NCI-H187 (cell line): ENCODE measurements at places on chromosomes 1 and 21.

- no peak for DNase-seq
Measured at GRCh38 chr1:22639286-22639685, 2.9 kb downstream of the C1QA start.

DNA sequence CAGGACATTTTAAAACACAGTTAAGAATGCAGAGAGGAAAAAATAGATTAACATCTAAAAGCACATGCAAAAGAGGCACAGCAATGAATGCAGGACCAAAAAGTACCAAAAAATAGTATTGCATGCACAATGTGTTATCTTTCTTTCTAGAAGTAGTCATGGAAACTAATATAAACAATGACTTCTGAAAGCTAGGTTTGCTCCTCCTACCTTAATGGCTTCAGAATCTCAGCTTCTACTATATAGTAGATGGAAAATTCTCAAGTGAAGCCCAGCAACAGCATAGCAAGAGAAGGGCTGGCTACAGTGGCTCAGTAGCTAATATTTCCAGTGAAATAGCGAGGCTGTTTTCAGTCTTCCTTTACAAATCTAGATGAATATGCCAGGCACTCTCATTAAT is 125.1 kb downstream of the CRB1 start:
- no peak for DNase-seq

DNA sequence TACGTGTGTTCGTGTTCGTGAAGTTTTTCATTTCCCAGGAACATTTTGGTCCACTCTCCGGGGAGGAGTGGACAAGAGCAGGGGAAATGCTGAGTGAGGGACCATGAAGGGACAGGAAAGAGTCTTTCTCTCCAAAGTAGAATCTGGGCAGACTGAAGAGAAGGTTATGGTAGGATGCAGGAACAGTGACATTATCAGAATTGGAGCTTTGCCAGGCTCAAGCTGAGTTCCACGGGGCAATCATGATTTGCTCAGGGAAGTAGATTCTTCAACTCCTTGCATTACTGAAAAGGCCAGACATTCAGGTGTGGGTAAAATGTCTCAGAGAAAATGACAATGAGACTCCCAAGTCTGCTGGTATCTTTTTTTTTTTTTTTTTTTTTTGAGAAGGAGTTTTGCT is 16.6 kb downstream of the ATP1A4 start:
- DNase-seq, result no peak

GRCh38 chr1:24201941-24202440 is 14.9 kb upstream of the IFNLR1 start:
- peak; percentile 71 for DNase-seq

DNA sequence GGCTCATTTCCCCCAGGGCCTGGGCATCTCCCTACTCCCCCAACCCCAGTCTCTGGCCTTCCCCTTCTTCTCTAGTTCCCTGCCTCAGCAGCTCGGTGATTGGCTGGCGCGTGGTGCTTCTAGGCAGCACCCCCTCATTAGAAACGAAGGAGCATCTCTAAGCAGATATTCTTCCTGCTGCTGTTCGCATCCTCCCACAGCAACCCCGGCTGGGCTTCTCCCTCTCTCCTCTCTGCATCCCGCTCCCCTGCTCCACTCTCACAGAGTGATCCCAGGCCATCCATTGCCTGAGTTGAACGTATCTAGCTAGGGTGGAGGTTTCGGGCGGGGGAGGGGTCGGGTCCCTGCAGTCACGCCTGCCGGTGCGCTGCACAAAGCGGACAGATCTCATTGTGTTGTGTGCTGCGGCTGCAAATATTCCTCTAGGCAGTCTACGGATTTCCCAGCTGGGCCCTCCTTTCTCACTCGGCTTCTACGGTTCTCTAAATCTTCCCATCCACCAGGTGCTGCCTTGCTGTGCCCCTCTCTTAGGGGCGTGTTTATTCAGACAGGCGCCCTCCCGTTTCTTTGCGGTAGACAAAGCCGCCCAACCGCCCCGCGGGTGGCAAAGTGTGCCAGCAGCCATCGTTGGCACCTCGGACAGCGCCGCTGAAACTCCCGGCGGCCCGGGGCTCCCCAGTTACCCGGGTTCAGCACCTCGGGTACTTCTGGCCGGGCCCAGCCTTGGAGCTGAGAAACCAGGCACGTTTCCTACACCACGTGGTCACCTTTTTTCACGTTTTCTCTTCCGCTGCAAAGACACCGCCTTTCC is 2.2 kb downstream of the CACNA1E start:
- DNase-seq, result no peak

DNA sequence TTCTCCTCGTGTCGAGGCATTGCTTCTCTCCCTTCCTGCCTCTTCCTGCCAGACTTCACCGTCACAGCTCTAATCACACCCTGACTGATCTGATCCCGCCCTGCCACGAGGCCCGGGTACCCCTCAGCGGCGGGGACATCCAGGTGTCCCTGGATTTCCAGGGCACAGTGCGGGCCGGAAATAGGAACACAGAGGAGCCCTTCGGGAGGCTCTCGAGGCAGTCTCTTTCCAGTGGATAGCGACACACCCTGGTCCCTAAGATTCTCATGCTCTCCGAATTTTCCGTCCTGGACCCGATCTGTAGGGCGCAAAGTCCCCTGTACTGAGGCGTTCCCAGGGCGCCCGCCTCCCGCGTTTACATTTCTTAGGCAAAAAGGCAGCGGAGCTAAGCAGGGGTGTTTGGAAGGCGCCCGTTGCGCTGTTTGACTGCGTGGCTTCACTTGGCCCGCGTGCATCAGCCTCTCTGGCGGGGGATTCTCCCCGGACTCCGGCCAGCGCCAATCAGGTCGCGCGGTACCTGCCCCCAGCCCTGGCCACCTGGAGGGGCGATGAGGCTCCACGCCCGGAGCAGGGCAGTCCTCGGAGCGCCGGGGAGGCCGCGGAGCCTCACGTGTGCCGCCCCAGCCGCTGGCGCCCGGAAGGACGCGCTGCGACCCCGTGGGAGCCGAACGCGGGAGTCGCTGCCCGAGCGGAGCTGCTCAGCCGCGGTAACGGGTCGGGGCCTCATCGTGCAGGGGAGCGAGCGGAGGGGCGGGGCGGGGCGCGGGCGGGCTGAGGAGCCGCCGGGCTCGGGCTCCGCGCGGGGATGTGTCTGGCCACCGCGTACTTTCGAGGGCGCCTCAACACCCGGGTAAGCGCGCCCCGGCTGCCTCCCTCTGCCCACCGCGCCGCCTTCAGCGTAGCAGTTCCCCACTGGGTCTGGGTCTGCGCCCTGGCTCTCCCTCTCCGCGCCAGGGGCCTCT is at the start of gene FAM163A:
TSS of gene FAM163A (plus strand) at position 575 of the 962 bp plus-strand sequence. CDS start 69,807 bp downstream, outside the sequence.
- DNase-seq, result no peak

GRCh38 chr1:111599781-111600693 is 19.6 kb upstream of the RAP1A start:
- no peak for DNase-seq

DNA sequence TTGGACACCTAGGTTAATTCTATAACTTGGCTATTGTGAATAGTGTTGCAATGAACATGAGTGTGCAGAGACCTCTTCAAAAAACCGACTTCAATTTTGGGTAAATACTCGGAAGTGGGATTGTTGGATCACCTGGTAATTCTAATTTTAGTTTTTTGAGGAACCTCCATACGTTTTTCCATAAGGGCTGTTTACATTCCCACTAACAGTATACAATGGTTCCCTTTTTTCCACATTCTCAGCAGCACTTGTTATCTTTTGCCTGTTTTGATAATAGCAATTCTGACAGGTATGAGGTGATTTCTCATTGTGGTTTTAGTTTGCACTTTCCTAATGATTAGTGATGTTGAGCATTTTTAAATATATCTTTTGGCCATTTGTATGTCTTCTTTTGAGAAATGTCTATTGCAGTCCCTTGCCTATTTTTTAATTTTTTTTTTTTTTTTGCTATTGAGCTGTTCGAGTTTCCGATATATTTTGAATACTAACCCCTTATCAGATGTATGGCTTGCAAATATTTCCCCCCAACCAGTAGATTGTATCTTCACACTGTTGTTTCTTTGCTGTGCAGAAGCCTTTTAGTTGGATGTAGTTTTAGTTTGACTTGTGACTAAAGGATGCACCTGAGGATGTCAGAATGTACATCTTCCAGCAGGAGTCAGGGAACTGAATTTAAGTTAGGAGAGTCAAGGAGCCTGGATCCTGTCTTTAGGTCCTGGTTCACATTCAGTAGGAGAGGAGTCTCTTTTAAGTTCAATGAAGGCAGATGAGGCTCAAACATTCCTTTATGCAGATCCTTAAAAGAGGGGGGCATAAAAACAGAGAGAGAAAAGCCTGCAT is 120.0 kb downstream of the S1PR1 start:
- DNase-seq, result no peak

- peak; percentile 54 for DNase-seq
Measured at GRCh38 chr21:36927719-36928117, 38.8 kb downstream of the HLCS start.

DNA sequence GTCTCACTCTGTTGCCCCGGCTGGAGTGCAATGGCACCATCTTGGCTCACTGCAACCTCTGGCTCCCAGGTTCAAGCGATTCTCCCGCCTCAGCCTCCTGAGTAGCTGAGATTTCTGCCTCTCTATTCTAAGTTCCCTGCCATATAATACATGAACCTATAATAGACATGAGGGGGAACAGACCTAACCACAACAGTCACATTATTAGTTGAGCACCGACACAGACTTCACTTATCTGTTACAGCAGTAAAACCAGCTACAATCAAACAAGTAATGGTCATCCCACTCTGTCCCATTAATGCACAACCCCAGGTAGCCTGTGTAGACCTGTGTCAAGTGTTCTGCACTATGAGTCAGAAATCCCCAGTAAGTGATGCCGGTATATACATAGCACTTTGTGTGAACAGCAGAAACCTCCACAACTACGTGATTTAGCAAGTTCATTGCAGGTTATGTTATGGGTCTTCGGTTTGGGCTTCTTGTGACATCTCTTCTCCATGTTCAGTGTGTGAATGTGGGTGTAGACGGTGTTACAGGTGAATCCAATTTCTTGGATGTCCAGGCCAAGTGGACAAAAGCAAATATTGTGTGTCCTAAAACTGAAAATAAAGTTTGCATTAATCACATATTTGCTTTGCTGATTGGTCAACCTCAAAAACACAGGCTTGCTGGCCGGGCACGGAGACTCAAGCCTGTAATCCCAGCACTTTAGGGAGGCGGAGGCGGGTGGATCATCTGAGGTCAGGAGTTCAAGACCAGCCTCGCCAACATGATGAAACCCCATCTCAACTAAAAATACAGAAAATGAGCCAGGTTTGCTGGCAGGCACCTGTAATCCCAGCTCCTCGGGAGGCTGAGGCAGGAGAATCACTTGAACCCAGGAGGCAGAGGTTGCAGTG is 3.6 kb downstream of the MMACHC start:
- no peak for DNase-seq

DNA sequence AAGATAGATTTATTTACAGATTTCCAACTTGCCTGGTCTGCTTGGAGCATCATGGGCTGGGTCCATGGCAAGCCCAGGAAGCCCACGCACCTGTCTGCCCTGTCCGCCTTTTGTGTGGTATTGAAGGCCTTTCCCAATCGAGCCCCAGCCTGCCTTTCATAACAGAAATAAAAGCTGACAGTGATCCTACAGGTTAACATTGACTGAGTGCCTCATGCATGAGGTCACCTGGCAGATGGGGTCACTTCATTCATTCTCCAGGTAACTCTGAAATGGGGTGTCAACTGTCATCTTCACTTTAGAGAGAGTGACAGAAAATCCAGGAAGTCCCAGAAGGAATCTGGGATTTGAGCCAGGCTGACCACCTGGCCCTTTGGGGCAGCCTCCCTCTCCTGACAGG is 36.3 kb upstream of the CASZ1 start:
- no peak for DNase-seq

GRCh38 chr21:46295996-46296752 is 10.0 kb downstream of the YBEY start:
- DNase-seq, result no peak

DNA sequence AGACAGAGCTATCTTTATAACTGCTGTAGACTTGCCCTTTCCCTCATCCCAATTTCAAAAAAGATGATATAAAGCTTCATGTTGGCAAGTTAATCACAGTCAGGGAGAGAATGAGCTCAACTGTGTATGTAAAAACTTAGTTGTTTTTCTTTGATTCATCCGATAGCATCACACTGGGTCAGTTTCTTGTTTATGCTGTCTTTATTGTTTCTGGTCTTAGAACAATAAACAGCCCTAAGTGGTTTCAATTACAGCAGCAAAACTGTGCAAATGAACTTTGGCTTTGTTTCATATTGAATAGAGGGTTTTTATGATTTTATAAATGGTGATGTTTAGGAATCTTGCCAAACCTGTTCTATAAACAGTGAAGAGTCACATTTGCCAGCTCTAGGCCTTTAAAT is 423.8 kb upstream of the CXADR start:
- no peak for DNase-seq

DNA sequence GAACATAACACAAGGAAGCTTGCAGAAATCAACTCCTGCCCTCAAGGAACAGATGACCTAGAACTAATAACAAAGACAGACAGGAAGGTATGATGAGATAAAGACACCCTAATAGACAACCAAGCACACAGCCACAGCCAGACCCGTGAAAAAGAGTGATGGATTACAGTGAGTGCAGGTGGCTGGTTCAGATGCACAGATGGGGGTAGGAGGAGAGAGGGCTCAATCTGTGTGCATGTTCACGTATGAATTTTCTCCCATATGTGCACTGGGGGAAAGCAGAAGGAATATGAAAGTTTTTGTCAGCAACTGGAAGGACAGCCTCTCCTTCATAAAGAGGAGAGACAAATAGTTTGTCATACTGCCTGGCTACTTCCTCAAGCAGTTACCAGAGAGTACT is 367.1 kb downstream of the PBX1 start:
- no peak for DNase-seq

- no peak for DNase-seq
Measured at GRCh38 chr1:168636200-168636599, 59.8 kb downstream of the XCL1 start.

GRCh38 chr1:203544978-203545816 is 51.2 kb downstream of the OPTC start:
- no peak for DNase-seq

- no peak for DNase-seq
Measured at GRCh38 chr1:65703853-65704252, 88.8 kb upstream of the PDE4B start.

GRCh38 chr1:22557341-22557950 is 5.8 kb upstream of the EPHA8 start:
- no peak for DNase-seq

DNA sequence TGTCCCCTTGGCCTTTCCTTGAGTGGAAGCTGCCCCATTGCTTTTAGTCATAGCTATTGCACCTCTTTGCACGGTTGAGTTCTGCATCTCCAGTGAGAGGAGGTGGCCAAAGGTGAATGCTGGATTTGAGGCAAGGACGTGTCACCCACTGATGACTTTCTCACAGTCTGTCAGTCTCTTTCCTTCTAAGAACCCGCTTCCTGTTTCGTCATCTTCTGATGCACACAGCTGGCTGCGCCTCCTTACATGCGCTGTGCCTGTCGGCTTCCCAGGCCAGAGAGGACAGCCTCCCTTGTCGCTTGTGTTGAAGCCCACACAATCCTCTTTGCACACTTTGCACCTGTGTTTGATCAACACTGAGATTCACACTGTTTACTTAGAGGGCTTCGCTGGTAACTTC is 41.8 kb upstream of the PWP2 start:
- no peak for DNase-seq

DNA sequence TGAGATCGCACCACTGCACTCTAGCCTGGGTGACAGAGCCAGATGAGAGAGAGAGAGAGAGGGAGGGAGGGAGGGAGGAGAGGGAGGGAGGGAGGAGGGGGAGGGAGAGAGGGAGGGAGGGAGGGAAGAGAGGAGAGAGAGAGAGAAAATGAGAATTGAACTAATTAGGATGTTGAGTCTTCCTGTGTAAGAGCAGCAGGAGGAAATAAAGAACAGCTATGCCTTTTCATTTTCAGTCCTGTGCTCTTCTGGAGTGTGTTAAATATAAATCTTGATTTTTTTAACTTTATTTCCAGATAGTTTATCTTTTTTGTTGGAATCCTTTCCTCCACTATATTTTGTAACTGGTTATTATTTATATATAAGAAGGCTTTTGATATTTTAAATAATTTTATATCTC is 27.1 kb downstream of the DNTTIP2 start:
- DNase-seq, result no peak
